ENCODE measurements at places on chromosomes 5 and 9.

DNA sequence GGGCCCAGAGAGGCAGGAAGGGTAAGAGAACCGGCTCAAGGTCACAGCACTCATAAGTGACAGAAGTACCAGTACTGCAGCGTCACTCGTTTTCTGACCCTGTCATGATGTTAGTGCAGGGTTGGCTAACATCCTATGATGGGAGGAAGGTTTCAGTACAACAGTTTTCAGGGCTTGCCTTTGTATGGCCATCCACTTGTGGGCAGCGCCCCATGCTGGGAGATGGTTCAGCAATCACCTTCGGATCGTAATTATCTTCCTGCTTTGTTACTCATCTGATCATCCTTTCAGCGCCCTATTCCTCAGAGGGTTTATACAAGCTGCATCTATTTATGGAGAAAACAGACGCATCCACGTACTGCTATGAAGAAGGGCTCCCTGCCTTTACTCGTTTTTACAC lies 2.4 kb downstream of the MAP1B start:
- no peak for DNase-seq

DNA sequence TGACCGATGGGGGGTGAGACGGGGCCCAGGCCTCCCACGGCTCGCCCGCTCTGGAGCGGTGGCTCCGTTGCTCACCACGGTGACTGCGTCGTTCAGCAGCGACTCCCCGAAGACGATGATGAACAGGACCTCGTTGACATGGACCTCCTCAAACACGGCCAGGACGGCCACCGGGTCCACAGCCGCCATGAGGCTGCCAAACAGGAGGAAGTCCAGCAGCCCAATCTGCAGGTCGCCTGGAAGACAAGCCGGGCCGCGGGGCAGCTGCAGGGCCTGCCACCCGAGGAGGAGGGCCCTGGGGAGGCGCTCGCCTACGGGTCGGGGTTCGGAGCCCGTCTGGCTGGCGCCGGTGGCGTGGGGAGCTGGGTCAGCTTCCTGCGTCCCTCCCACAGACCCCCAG lies 36.0 kb downstream of the SLC9A3 start:
- no peak for DNase-seq

DNA sequence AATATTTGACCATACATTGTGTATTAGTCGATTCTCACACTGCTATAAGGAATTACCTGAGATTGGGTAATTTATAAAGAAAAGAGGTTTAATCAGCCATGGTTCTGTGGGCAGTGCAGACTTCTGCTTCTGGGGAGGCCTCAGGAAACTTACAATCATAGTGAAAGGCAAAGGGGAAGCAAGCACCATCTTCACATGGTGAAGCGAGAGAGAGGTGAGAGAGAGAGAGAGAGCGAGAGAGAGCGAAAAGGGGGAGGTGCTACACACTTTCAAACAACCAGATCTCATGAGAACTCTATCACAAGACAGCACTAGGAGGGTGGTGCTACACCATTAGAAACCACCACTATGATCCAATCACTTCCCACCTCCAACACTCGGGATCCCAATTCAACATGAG lies 4.1 kb upstream of the GRAMD2B start:
- no peak for DNase-seq

DNA sequence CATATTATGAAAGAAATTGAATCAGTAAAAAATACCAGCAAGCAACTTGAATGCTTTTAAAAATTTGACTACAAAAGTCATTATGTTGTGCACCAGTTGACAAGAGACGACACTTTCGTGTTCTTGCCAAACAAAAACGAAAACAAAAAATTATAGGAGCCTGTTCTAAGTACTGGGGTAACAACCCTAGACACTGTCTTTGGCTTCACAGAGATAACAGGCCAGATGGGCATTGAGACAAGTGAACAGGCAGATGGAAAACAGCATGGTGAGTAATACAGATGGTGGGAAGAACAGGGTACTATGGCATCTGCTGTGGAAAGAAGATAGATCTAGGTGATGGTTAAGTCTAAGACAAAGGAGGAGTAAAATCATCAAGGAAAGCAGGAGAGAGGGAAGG lies 99.0 kb downstream of the CDH12 start:
- DNase-seq: no peak

DNA sequence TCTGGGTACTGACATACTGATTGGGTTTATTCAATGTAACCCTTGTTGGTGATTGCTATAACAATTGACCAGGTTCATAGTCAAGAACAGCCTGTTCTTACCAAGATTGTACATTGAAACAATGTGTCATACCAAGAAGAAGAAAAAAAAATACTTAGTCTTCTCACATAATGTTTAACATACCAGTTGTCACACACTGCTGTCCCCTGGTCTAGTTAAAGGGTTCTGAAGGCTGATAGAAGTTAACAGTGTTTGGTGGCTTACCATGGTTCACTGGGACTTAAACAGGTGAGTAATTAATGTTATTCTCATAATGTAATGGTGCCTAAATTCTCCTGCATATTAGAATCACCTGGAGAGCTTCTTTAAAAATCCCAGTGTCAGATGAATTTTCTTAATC lies 18.5 kb upstream of the CDC42SE2 start:
- no peak for DNase-seq

DNA sequence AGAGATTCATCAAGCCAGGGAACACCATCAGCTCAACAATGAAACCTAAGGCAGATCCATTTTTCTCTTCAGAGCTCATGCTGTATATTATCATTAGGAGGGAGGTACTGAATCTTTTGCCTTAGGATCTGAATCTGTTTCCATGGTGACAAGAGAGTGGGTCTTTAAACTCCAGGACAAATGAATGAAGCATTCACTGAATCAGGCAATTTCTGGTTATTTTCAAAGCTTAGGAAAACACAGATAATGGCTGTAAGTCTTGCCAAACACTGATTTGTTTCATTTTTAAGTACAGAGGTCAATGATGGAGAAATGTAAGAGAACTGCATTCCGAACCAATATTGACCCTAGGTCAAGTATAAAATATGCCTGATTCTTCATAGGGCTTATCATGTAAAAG lies 84.9 kb downstream of the GNA14 start:
- no peak for DNase-seq

DNA sequence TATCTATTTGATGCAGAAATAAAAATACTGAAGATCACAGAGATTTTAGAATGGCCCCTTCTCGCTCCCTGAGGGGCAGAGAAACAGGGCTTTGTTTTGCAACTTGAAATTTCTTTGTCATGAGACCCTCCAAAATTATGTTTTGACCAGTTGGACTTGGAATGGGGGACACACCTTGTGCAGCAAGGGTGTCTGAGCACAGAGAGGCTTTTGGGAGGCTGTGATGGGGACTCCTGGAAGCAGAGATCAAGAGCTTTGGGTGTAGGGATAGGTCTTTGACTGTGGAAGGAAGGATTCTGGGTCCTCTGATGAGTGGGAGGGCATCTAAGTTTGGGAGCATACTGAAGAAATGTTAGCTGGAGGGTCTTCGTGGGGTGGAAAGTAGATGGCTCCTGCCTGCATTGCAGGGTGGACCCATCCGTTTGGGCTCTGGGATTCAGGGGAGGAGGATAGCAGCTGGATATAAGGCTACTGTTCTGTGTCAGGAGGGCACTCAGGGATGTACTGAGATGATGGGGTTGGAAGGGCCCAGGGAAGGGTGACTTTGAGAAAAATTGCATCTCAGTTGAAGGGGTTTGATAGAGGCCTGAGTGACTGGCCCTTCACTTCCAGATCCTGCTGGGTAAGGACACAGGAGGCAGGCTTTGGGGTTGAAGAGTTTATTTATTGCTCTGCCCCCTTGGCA lies 1.8 kb upstream of the MYORG start:
- no peak for DNase-seq

Measured in hematopoietic multipotent progenitor cell treated with erythropoietin and hydrocortisone succinate and interleukin-3 and kit ligand, for 17 days (in vitro differentiated cells).